ENCODE measurements at places on chromosomes 16 and 17. TPM values are rescaled to one million over a fixed set of nuclear protein-coding genes. Genes with fewer than 3 reads are reported as not detected.
A peak's percentile ranks its signal among the peaks of the same experiment; 100 is the strongest.

DNA sequence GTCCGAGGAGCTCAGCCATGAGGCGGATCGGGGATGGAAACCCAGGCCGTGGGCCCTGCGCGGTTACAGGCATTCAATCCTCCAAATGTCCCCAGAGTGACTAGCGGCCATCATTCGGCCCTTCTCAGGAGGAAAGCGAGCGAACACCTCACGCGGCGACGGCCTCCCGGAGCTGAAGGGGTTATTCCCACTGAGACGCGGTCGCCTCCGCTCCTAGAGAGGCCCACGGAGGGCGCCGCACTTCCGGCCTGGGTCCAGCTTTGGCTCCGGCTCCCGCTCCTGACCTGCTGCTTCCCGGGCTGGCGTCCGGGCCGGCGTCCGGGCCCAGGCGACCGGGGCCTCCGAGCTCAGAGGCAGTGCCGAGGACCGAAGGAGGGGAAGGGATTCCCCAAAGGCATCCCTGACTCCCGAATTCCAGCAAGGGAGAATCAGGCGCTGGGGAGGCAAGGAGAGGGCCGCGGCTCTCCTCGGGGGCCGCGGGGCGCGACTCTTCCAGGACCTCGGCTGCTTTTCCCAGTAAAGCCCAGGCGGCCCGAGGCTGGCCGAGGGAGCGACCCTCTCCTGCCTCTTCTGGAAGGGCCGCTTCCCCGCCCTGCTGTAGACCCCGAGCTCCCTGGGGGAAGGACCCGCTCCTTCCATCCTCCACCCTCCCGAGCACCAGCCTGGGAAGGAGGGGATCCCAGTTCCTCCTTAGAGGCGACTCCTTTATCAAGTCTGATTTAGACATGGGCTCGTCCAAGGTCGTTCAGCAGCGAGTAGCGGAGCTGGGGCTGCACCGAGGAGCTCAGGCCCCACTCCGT lies 18.6 kb upstream of the ZNF629 start:
- DNase-seq: peak; percentile 94

The NLGN2 gene
- 5.8 TPM for total RNA-seq

The ABCC11 gene
- total RNA-seq: not detected

DNA sequence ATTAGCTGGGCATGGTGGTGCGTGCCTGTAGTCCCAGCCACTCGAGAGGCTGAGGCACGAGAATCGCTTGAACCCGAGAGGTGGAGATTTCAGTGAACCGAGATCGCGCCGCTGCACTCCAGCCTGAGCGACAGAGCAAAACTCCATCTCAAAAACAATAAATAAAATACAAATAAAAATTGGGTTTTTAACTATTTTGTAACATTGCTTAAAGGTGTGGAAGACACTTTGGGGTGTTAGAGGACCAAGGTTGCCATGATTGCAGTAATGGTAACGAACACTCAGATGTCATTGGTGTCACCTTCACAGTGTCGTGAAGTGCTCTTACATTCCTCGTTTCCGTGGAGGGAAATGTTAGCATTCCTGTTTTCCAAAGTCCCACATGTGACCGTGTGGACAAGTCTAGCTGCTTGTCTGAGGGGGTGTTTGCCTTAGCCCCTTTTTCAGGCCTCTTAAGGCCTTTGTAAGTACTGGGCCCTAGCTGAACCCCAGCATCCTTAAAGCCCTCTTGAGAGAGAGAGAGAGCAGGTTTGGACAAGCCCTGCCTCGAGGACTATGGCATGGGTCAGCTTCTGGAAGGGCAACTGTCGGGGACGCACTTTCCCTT lies 8.6 kb downstream of the C16orf96 start:
- DNase-seq: no peak

The SAMD14 gene
- 0.78 TPM for total RNA-seq

- no peak for DNase-seq
Observed at GRCh38 chr16:63744077-63744874, 1377.6 kb downstream of the CDH11 start.

- DNase-seq: no peak
Observed at GRCh38 chr17:3678095-3678820, 9.6 kb downstream of the EMC6 start.

DNA sequence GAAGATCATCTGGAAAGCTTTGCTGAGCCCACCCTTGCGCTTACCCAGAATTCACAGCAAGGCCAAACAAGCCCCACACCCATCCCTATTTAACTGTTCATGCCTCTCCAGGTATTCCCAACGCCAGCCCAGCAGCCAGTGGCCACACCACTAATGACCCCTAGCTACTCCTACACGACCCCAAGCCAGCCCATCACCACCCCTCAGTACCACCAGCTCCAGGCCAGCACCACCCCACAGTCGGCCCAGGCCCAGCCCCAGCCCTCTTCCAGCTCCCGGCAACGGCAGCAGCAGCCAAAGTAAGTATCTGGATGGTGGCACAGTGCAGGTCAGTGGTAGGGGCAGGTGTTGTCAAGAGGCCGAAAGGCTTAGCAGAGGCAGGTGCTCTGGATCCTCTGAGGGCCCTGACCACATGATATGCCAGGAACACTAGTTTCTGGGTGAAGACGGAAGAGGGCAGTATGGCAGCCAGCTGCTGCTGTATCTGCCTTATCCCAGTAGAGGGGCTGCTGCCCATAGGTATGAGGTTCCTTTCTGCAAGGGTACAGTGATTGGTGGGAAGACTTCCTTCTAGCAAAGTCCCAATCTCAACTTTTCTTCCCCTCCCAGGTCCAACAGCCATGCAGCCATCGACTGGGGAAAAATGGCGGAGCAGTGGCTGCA lies 10.7 kb downstream of the PROCA1 start:
- DNase-seq: peak; percentile 34

GRCh38 chr16:74651841-74652240 lies 14.8 kb downstream of the RFWD3 start:
- no peak for DNase-seq

DNA sequence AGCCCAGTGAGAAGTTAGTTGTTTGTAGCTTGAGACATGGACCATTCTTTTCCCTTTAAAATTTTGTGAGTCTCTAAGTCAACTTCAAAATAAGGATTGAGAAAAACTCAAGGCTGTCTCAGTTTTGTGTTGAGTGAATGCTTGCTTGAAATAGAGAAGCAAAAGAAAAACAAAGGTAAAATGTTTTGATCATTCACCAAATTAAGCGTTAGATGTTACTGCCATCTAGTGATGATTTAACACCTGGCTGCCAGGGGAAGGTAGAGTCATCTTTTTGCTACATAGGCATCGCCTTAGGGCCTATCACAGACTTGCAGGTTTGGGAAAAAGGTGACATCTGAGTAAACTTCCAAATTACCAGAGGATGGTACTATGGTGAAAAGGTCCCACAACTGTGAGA lies 74.4 kb downstream of the PCTP start:
- no peak for DNase-seq
